ENCODE measurements at places on chromosomes 1 and 21.

DNA sequence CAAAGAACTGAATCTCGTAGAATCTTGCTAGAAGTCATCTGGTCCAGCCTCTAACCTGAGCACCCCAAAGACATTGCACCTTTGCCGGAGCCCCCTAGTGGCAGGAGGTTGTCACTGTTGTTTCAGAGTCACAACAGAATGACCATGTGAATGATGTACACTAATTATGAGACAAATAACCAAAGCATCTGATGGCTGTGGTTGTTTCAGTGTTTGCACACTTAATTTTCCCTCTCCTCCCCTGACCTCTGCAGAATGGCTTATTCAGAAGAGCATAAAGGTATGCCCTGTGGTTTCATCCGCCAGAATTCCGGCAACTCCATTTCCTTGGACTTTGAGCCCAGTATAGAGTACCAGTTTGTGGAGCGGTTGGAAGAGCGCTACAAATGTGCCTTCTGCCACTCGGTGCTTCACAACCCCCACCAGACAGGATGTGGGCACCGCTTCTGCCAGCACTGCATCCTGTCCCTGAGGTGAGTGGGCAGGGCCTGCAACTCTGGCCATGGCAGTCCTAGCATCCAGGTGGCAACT, 26.4 kb downstream of the TRAF5 start:
- no peak for DNase-seq

DNA sequence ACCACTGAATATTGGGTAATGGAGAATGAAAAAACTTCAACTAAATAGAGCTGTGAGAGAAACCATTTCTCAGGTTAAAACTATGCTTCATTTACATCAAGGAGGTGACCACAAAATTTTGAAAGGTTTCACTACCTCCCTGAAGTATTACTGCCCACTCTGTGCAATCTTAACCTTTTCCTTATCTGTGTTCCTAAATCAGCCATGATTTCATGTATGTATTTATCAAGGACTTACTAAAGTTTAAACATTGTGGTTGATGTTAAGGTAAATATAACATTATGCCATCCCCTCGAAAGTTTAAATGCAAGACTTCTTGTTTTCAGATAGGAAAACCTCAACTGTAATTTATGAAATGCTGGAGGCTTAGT, 84.4 kb downstream of the CLEC20A start:
- DNase-seq, result no peak

DNA sequence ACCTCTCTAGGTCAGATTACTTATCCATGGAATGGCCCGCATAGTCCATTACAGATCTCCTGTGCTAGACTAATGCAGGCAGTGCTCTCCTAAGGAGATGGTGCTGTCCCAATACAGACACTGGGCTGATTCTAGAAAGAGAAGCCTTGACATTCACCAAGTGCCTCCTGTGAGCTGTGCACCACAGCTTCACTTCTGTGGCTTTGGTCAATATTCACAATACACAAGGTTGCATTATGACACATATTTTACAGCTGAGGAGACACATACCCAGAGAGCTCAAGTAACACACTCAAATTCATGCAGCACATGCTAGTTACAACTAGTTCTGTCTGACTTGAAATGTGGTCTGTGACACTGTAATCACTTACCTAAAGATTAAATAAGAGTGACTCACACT, 59.4 kb upstream of the LRRC8B start:
- DNase-seq, result no peak

DNA sequence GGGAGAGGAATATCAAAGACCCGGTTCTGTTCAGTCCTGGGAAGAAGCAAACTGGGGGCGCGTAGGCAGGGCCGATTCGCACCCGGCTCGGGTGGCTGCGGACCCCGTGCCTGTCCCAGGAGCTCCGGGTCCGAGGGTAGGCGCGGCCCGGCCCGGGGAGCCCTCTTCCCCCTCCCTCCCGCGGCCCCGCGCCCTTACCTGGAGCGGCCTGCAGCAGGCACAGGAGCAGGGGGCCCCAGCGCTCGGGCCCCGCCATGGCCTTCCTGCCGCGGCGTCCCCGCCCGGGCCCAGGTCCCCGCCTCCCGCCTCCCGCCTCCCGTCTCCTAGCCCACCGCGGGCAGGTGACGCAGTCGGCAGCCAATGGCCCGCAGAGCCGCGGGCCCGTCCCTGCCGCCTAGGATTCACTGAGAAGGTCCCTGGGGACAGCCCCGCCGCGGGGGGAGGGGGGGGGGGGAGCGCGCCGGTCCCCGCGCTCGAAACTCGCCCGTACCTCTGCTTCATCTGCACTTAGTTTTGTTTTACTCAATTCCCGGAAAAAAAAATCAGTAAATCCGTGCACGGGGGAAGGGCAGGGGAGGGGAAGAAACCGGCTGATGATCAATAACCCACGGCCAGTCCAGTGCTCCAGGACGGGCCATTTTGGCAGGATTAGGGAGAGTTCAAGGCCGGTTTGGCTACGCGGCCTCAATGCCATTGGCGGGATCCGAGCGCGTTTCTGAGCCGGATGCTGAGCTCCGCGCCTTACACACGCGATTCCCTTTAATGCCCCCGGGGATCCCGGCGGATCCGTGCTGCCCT, at the start of gene IFNLR1:
IFNLR1 (minus strand) TSS at position 297 of the 798 bp plus-strand sequence; CDS start at position 256, 41 bp downstream.
- no peak for DNase-seq

DNA sequence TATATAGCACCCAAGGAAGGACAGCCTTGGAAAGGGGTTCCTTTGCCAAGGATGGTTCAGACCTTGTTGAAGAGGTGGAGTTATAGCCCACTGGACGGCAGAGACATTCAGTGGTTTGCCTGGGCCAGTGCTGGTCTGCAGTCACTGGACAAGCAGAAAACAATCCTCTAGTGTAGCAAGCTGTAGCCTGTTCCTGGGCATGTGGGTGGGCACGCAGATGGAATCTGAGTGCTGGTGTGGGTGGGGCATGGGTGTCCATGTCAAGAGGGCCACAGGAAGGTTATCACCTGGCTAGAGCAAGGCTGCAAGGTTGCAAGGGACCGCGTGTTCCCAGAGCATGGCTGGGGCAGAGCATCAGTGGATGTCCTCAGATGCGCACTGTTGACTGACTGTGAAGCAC, 244.7 kb downstream of the PTPRU start:
- no peak for DNase-seq

DNA sequence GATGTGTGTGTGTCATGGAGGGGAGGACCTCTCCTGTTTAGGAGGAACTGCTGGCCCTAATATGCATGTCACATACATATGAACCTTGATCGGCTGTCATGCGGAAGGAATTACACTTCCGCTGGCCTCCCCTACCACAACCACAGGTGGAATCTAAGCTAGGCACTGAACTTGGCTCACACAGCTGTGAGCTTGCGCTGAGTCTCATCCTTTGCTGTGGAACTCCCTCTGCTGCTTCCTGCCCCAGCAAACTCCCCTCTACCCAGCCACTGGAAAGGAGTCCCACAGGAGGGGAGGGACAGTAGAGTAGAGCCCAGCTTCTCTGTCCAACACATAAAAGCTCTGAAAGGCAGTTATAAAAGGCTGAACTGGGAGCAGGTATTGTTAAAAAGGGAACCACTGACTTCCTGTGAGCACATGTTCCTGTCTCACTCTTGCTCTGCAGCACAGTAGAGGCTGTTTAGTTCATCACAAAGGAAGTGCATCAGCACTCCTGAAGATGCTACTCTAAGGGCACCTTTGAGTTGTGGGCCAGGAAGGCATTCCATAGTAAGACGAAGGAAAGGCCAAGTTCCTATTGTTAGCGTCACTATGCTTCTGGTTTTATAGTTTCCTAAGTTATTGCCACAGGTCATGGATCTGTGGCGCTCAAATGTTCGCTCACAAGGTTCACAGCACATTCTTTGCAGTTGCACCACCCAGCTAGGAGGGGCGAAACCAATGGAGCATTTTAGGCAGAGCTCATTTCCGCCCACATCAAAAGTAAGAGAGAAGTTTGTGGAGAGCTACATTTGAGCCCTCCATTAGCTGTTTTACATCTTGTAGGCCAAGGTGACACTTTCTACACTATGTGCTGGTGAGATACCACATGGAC, 17.7 kb upstream of the PTPRC start:
- DNase-seq, result no peak

DNA sequence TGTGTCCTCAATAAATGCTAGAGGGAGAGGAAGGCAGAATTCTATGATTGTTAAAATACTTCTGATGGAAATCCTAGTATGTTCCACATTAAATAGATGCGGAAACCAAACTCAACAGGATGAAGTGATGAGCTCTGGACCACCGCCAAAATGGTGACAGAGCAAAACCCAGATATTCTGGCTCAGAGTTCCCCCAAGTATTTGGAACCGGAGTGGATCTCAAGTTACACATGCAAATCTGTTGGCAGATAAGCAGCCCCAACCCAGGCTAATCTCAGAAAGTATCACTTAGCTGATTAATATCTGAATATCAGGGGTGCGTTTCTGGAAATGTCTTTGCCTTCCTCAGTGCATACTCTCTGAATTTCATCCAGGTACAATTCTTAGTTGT, 17.4 kb upstream of the GRHL3 start:
- DNase-seq, result no peak

DNA sequence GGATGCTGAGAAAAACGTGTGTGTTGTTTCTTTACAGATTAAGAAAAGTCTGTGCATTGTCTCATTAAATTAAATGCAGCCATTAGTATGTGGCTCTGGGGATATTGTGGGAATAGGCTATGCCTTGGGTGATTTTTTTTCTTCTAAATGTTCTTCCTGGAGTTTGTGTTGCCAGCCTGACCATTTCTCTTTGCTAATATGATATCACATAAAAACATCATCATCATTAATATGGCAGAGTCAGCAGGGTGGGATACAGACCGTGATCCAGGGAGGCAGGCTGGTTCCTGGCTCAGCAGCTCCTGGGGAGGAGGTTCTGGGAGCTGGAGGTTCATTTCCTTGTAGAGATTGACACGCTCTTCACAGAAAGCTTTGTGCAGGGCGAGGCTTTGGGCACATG, 60.7 kb upstream of the SELENON start:
- no peak for DNase-seq

DNA sequence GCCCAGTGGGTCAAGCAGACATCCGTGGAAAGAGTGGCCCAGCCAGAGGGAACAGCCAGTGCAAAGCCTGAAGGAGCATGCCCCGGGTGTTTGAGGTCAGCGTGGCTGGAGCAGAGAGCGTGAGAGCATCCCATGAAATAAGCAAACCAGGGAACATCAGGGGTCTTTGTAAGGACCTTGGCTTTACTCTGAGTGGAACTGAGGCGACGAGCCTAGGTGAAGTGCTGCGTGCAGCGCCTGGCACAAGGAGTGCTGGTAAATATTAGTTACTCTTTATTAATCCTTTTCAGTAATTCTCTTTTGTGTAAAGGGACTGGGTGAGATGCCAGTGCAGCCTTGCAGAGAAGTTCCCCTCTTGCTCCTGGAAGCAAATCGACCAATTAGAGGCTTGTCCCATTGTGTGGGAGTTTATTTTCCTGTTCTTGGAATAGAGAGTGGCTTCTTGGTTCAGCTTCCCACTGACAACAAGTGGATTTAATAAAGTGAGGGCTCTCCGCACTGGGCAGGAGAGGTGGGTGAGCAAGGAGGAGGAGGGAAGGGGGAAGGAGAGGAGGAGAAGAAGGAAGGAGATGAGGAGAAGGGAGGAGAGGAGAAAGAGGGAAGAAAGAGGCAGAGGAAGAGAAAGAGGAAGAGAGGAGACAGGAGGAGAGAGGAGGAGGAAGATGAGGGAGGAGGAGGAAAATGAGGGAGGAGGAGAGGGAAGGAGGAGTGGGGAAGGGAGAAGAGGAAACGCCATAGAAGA, 37.6 kb upstream of the DISP3 start:
- no peak for DNase-seq

- no peak for DNase-seq
Measured at GRCh38 chr21:45259206-45259840, 28.4 kb downstream of the POFUT2 start.
